Activated B cell treated with CpG ODN at 0.5 μM for 24 hours (primary cell): ENCODE measurements at places on chromosomes 1 and 21.

DNA sequence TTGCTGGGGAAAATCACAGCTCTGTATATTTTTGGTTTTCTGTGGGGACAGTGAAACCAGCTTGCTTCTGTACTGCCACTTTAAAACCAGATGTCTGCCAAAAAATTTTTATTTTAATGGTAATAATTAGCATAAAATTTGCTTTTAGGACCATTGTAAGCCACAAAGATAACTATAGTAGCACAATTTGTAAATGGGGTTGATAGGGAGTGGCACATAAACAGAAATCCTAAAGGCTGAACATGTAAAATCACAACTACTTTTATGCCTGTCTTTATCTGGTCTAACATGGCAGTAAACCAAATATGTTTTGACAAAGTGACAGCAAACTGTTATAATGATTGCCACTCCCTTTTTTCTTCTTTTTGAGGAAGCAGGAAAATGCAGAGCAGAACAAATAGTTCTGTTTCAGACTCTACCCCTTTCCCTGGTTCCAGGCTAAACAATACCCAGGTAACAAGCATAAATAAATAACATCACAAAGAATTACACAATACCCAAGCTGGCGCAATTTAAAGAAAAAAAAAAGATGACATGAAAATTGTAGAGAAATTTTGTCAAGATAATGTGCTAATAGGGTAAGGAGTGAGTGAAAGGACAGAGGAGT, 24.0 kb upstream of the CCDC181 start:
- no peaks in the 10 kb centered on the region for H3K36me3 ChIP-seq
- H3K27me3 ChIP-seq = peaks cover 25% of the 10 kb centered on the region
- H3K4me3 ChIP-seq = no peak overlapping the region

- H3K27me3 ChIP-seq = no peaks in the 10 kb centered on the region
- H3K4me1 ChIP-seq = no peaks in the 10 kb centered on the region
- no peaks in the 10 kb centered on the region for H3K36me3 ChIP-seq
- no peak overlapping the region for H3K4me3 ChIP-seq
Measured at GRCh38 chr1:218492874-218493273, 147.7 kb downstream of the TGFB2 start.

DNA sequence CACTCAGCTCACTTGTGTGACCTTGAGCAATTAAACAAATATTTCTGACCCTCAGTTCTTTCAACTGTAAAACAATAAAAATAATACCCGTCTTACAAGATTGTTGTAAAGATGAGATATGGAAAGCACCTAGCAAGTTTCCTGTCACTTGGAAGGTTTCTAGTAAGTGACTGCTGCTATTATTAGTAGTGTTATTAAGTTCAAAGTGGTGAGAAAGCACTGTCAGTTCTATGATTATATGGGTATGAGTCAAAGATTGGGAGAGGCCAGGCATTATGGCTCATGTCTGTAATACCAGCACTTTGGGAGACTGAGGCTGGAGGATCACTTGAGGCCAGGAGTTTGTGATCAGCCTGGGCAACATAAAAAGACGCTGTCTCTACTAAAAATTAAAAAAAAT, 145.4 kb downstream of the C1orf21 start:
- no peaks in the 10 kb centered on the region for H3K27me3 ChIP-seq
- H3K36me3 ChIP-seq = no peaks in the 10 kb centered on the region
- peaks cover 11% of the 10 kb centered on the region for H3K4me1 ChIP-seq

DNA sequence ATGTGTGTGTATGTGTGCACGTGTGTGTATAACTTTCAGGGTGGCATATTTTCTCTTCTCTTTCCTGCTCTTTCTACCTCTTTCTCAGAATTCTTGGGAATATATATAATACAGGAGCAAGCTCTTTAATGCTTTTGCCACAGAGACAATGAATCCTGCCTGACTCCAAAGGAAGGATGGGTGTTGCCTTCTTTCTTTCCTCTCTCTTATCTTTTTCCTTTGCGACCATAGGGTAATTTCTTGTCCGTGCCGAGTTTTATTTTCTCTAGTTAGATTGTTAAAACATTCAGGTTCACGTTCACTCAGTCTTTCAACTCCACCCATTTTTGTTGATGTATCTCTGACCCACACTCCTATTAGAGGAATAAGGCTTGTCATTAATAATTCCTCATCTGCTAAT, 129.0 kb upstream of the C1orf21 start:
- H3K4me3 ChIP-seq = no peak overlapping the region
- peaks cover 20% of the 10 kb centered on the region for H3K27me3 ChIP-seq
- no peak for DNase-seq
- no peaks in the 10 kb centered on the region for H3K4me1 ChIP-seq

GRCh38 chr1:232176222-232176621, 453.7 kb downstream of the SIPA1L2 start:
- H3K36me3 ChIP-seq = no peaks in the 10 kb centered on the region
- no peak for DNase-seq
- peaks cover 9% of the 10 kb centered on the region for H3K27me3 ChIP-seq
- no peak overlapping the region for H3K4me3 ChIP-seq
- H3K4me1 ChIP-seq = no peaks in the 10 kb centered on the region
- H3K27ac ChIP-seq = no peak overlapping the region

DNA sequence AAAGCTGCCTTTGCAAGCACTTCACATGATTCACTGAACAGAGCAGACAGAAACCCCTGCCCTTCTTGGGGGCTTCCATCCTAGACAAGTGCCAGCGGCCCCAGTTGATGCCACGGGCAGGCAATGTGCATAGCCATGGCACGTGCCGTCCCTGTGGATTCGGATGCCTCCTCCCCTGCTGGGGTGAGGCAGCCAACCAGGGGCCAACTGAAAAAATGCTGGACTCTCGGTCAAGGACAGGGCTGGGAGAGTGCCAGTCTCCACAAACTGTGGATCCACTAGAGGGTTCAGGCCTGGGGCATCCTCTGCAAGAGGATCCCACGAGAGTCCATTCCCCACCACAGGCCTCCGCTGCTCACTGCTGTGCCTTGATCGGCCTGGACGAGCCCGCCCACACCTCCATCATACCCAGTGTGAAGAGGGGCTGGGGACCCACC, 3.8 kb downstream of the JMJD4 start:
- no peak overlapping the region for H3K4me3 ChIP-seq
- H3K27me3 ChIP-seq = no peaks in the 10 kb centered on the region
- no peak overlapping the region for H3K27ac ChIP-seq
- no peak for DNase-seq

DNA sequence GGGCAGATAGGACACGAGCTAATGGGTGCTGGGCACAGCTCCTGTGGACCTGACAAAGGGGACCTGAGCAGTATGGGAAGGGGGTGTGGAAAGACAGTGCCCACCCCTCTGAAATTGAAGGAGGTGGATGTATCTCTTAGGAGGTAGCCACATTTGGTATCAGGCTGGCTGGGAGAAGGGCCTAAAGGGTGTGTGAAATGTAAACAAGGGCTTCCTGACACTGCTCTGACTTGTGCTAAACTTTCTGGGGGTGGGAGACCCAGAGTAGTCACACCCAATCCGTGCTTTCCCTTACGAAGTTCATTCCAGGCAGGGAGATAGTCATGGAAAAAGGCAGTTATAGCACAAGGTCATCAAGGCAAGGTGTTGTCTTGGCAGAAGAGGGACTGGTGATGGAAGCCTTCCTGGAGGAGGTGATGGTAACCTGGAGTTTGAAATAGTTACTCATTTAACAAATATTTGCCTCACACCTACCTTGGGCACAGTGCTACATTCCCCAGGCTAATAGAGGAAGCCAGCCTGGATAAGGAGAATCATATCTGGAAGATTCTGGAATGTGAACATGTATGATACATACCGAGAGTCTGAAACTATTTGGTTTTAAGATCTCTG, 5.3 kb upstream of the CCDC24 start:
- no peaks in the 10 kb centered on the region for H3K27me3 ChIP-seq
- no peak for DNase-seq
- H3K4me3 ChIP-seq = no peak overlapping the region
- peaks cover 3% of the 10 kb centered on the region for H3K4me1 ChIP-seq
- H3K27ac ChIP-seq = no peak overlapping the region
- H3K36me3 ChIP-seq = no peaks in the 10 kb centered on the region

DNA sequence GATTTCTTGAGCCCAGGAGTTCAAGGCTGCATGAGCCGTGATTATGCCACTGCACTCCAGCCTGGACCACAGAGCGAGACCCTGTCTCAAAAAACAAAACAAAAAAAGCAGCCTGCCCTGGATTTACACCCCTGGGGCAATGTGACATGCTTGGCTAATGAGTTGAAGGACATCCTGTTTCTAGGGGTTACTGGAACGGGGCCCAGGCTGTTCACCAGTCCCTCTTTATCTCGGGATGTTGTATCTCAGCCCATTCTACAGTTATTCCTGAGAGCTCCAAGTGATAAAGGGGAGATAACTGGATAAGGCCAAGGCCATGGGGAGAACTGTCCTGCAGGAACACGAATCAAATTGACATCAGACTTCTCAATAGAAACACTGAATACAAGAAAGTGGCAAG, 21.7 kb upstream of the S100A2 start:
- H3K36me3 ChIP-seq = no peaks in the 10 kb centered on the region
- H3K4me3 ChIP-seq = no peak overlapping the region
- DNase-seq = no peak
- no peak overlapping the region for H3K27ac ChIP-seq
- H3K27me3 ChIP-seq = no peaks in the 10 kb centered on the region

DNA sequence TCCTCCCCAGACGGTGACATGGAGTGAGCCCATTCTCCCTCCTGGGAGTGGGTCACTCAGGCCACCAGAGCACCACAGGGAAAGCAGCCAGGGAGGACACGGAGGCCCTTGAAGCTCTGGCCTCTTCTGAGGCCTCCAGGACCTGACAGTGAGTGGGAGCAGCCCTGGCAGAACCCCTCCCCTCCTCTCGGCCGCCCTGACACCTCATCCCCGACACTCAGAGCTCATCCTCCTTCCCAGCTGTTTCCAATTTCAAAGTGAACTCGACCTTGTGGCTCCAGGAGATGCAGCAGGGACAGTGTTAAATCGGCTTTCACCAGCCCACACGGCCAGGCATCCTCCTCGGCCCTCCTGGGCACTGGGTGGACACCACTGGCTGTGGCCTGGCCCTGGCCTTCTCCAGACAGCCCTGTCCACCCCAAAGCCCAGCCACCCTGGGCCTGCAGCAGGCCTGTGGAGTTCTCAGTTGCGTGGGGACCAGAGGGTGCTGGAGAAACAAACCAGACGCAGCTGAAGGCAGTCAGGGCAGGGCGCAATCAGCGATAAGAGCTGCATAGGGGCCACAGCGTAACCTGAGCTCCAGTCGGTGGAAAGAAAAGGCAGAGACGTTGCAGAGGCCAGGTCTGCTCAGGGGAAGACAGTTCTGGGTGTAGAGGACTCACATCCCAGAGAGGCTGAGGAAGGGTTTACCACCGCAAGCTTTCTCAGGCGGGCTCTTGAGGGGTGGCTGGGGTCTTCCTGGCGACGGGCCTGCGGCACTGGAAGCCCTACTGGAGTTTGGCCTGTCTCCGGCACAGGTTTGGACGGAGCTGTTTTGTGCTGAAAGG, 27.1 kb downstream of the FTCD start:
- no peaks in the 10 kb centered on the region for H3K4me1 ChIP-seq
- no peak overlapping the region for H3K27ac ChIP-seq
- H3K4me3 ChIP-seq = no peak overlapping the region
- no peaks in the 10 kb centered on the region for H3K36me3 ChIP-seq

DNA sequence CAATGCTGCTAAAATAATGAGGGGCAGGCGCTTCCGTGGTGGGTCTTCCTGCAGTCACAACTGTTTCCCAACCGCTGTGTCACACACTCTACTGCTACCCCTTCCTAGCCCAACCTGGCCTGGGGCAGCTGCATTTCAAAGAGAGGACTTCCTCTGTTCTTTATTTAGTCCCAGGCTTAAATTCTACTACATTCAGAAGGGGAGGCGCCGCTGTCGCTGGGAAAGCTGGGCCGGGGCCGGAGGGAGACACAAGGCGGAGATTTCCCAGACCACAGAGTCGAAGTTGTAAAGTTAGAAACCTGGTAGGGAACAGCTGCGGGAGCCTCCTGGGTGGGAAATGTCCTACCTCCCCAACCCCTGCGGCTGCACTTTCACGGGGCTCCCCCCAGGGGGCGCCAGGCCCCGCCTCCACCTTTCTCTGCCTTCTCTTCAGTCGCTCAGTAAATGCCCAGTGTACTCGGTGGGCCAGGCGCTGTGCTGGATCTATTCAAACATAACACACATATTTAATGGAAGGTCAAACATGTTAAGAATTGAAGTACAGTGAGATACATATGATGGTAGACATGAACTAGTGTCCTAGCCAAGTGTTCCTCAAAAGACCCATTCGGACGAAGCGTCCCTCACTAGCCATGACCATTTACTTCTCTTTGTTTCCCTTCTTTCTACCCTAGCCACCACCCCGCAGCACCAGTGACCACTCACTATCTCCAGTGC, 23.1 kb downstream of the DYRK3 start:
- peaks cover 4% of the 10 kb centered on the region for H3K27me3 ChIP-seq
- peak; percentile 52 for DNase-seq
- H3K27ac ChIP-seq = no peak overlapping the region
- H3K4me3 ChIP-seq = peak overlapping the region; percentile 58

DNA sequence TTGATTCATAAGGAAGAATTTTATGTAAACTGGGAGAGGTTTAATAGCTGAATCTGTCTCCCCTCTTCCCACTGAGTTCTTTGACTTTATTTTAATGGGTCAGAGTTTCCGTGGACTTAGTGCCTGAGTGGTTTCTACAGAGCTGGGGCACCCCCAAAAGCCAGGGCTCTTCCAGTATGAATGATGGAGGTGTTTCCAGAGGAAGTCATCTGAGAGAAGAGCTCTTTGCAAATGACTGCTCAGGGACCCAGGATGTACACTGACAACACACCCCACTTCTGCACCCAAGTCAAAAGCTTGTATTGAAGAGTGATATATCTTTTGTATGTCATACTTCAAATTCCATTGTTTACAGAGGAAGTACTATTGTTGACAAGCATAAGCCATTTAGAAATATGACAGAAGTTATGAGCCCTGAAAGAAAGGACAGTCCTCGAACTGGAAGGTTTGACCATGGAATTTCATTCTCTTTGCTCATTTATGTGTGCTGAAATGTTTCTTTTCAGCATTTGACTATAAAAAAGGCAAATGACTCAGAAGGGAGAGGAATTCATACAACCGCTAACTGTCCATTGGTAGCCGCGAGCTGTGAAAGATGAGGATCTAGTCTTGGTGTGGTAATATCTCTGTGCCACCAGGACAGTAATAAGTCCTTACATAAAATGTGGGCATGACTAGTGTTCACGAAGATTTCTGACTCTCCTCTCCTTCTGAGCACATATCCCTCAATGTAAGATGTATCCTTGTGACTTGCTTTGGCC, 25.4 kb upstream of the LMX1A start:
- no peak overlapping the region for H3K4me3 ChIP-seq
- no peak for DNase-seq
- peaks cover 3% of the 10 kb centered on the region for H3K4me1 ChIP-seq
- no peaks in the 10 kb centered on the region for H3K36me3 ChIP-seq
- peaks cover 61% of the 10 kb centered on the region for H3K27me3 ChIP-seq

DNA sequence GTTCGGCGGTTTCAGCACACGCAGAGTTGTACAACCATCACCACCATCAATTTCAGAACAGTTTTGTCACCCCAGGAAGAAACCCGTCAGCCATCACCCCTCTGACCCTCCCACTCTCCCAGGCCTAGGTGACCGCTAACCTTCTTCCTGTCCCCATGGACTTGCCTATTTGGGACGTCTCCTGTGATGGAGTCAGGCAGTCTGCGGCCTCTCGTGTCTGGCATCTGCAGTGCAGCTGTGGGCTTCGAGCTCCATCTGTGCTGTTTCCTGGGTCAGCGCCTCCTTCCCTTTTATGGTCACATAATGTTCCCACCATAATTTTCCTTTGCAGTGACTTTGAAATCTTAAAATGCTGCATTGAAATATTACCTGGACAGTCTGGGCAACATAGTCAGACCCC, 24.4 kb downstream of the SLC45A1 start:
- H3K4me1 ChIP-seq = no peaks in the 10 kb centered on the region
- no peak overlapping the region for H3K27ac ChIP-seq
- H3K27me3 ChIP-seq = no peaks in the 10 kb centered on the region
- H3K4me3 ChIP-seq = no peak overlapping the region
- DNase-seq = no peak

GRCh38 chr1:61226791-61227567, 144.6 kb downstream of the NFIA start:
- no peaks in the 10 kb centered on the region for H3K36me3 ChIP-seq
- no peak overlapping the region for H3K27ac ChIP-seq
- H3K4me3 ChIP-seq = no peak overlapping the region
